ENCODE measurements at places on chromosomes 3 and 15.

DNA sequence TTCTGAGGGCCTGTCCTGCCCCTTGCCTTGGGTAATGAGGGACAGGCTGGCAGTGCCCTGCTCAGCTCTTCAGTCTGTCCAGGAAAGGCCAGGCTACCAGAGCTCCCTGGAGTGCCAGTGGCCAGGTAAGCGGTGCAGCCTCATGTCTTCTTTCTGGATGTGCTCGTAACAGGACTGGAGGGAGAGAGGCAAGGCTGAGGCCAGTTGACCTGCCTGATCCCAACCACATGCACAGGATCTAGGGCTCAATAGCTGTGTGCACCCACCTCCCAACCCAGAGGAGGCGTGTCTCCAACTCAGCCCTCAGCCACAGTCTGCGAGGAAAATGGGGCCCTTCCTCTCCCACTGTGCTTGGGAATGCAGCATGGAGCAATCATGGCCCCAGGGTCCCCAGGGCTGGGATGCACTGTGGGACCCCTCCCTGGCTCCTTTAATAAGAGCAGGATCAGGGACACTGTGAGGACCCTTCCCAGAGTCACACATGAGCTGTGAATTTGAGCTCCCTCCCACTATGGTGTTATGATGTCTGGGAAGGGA lies 22.5 kb downstream of the ALS2CL start:
- DNase-seq: peak; percentile 66

GRCh38 chr3:60760145-60760544 lies 491.1 kb downstream of the FHIT start:
- no peak for DNase-seq

GRCh38 chr3:4828279-4829030 lies 150.8 kb upstream of the BHLHE40 start:
- peak; percentile 80 for DNase-seq

GRCh38 chr3:31095255-31095654 lies 200.8 kb upstream of the GADL1 start:
- no peak for DNase-seq

- no peak for DNase-seq
Measured at GRCh38 chr15:100429116-100429728, 87.4 kb upstream of the ADAMTS17 start.

DNA sequence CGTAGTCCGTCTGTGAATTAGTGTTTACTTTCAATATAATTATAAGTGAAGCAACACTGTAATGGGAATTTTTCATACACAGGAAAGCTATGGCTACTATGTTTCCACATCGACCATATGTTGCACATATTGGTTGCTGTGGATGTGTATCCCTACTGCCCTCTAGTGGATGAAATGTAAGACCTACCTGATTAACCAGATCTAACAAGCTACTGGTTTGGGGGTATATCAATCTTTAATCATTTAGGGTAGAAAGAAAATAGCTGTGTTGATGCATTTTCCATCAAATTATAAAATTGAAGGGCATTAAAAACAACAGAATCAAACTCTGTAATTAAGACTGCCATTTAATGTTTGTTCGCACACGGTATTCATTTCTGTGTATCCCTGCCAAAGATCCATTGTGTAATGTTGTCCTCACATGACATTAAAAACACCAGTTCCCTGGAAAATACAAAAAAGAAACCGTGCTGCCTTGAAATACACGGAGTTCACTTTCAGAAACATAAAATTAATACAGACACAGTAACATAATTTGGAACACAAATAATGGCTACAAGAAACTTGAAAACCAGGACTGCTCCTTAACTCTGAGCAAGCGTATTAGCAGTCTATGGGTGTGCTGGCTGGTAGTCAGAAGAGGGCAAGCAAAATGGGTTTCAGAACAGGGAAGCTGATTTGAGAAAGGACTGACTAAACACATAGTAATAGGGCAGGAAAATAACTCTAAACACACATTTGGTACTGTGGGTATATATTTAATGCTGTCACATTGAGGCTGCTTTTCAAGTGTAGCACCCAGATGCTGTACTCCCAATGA lies 125.1 kb downstream of the TIGIT start:
- DNase-seq: no peak

- DNase-seq: no peak
Measured at GRCh38 chr3:38487323-38487722, 8.8 kb upstream of the EXOG start.
